ENCODE measurements at places on chromosomes 1 and 21.

GRCh38 chr1:172642970-172643369 is 15.9 kb upstream of the FASLG start:
- no peak for DNase-seq

DNA sequence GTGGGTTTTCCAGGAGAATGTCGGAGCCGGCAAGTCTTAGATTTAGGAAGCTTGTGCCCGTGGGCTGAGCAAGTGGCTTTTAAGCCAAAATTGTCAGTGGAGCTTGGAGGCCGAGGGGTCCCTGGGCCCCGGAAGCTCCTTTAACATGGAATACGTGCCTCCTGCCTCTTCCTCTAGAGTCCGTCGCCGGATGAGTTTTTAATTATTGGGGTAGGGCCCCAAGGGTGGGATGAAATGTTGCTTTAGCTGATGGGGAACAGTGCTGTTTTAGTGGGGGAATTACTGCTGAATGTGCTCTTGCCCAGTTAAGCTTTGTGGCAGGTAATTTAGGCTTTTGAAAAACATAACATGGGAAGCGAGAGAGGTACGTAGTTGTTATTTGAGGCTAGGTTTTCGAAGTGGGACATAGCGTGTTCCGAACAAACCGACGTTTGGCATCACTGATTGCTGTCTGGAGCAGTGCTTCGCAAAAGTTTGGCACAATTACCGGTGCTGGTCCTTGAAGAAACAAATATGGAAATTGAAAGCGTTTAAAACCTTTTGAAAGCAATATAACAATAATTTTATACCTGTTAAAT is 786 bp downstream of the RPL5 start:
- no peak for DNase-seq

- no peak for DNase-seq
These were observed 297.5 kb downstream of the DUSP10 start for GRCh38 chr1:221444346-221444745.

- DNase-seq, result no peak
These were observed 54.5 kb downstream of the UTP25 start for GRCh38 chr1:209882286-209882685.

- no peak for DNase-seq
These were observed 24.3 kb upstream of the FBXO28 start for GRCh38 chr1:224089583-224089982.

- DNase-seq, result no peak
These were observed 191.5 kb downstream of the SDCCAG8 start for GRCh38 chr1:243447347-243447746.

DNA sequence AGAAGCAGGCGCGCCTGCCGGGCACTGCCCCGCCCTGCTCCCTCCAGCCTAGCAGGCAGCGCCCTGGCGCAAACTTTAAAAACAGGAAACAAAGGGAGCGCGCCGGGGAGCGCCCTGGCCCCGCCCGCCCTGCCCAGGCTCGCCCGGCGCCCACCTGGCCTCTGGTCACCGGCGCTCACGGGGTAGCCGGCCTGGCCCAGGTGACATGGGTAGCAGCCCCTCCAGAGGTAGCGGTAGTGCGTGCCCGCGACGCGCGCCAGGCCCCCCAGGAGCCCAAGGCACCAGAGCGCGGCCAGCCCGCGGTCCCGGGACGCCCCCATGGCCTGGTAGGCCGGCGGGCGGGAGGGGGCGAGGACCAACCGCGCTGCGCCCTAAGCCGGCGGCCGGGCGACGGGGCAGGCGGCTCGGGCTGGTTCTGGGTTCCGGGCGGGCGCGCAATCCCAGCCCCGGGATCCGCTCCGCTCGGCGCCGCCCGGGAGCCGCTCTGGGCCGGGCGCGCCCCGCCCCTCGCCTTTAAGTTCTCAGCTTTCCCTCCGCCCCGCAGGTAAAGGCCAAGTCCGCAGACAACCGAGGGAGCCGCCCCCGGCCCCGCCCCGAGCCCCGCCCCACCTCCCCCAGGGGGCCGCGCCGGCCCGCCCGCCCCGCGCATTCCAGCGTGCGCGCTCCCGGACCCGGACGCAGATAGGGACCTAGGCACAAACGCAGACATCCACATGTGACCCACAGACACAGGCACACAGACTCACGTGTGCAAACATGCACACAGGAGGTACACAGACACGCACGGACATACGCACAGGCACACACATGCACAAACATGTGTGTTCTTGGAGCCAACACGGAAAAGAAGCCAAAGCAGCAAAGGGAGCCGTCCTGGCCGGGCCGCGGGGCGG is 76.7 kb downstream of the ARHGEF16 start:
- DNase-seq, result peak; percentile 37

GRCh38 chr1:3795453-3796214 is 664 bp downstream of the LRRC47 start:
- DNase-seq, result no peak

DNA sequence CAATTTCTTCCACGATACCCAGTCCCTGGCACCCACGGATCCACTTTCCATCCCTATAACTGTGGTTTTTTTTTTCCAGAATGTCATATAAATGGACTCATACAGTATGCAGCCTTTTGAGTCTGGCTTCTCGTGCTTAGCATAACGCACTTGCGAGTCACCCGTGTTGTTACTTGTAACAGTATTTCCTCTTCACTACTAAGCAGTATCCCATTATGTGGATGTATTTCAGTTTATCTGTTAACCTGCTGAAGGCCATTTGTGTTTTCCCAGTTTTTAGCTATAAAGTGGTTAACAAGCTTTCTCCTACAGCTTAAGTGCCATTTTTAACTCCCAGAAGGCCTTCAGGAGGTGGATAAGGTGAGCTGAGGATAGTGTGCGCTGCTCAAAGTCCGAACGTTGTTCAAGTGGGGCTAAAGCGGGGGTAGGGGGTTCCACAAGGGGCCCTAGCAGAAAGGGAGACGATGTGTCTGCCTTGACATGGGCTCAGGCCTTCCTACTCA is 829 bp downstream of the ADAR start:
- DNase-seq, result no peak

- no peak for DNase-seq
These were observed 243 bp downstream of the ADAM15 start for GRCh38 chr1:155051342-155051776.

DNA sequence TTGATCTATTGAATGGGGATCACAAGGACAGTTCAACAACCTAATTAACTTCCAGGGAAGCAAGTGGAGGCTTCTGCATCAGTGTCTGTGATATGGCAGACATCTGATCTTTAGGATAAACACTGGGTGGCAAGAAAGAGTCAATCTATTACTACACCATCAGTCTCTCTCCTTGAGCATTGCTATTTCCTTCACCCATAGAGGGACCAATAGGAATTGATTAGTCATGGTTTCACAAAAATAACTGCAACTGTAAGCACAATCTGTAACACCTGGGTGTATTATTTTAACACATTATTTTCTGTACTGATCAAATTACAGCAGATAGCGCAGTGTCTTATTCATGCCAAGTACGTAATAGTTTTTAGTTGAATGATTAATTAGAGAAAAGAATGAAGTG is 50.3 kb downstream of the USP24 start:
- no peak for DNase-seq

DNA sequence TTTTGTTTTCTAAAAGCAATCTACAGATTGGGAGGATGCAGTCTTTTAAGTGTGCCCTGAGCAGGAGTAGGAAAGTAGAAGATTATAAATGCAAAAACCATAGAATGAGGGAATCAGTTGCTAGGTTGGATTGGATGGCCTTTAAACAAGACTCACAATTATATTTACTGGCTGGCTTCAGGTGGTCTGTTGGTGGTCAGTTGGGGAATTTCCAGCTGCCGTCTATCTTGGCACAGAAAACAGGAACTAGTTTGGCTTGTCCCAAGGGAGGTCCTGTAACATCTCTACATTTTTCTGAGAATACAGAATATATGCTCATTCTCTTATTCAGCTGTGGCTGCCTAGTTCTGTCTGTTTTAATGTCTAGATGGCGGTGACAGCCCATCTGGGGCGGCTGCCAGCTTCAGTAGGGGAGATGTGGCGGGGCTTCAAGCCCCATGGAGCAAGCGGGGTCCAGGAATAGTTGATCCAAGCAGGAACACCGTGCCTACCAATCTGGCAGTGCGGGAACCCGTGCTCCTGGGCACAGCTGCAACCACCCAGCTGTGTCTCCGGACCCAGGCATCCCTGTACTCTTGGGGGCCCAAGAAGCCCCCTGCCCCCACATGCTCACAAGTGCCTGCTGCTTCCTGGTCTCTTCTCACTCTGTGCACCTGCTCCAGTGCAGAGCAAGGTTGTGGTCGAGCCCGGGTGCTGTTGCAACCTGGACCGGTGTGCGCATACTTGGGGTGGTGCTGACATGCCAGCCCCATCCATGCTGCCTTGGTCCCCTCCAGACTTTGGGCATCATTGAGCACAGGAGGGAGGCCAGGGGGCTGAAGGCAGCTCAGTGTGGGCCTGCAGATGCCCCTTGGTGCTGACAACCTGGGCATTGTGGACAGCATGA is 1182.6 kb downstream of the AMY1C start:
- DNase-seq, result no peak

GRCh38 chr1:184889902-184890301 is 84.4 kb downstream of the NIBAN1 start:
- no peak for DNase-seq

- DNase-seq, result no peak
These were observed 84.1 kb downstream of the TM2D1 start for GRCh38 chr1:61640531-61641530.

GRCh38 chr1:180630408-180631193 is 1.2 kb upstream of the XPR1 start:
- no peak for DNase-seq
